HT1080 (cell line): ENCODE measurements at places on chromosomes 7 and 10. TPM values are rescaled to one million over a fixed set of nuclear protein-coding genes. Genes with fewer than 3 reads are reported as not detected.
A peak's percentile ranks its signal among the peaks of the same experiment; 100 is the strongest.

The KCND2 gene
- not detected in 2 replicates for total RNA-seq

The MALRD1 gene
- total RNA-seq: not detected in 2 replicates

GRCh38 chr10:16519908-16520861, 1.5 kb downstream of the C1QL3 start:
- DNase-seq: no peak

- peak; percentile 66 for DNase-seq
These were observed 209.7 kb upstream of the TMEM196 start for GRCh38 chr7:19982841-19983835.

GRCh38 chr7:124152859-124153692, 120.2 kb upstream of the TMEM229A start:
- DNase-seq: peak; percentile 72

The RAMP3 gene
- not detected in 2 replicates for total RNA-seq

- DNase-seq: no peak
These were observed 410.4 kb upstream of the GALNT17 start for GRCh38 chr7:70721500-70721899.

DNA sequence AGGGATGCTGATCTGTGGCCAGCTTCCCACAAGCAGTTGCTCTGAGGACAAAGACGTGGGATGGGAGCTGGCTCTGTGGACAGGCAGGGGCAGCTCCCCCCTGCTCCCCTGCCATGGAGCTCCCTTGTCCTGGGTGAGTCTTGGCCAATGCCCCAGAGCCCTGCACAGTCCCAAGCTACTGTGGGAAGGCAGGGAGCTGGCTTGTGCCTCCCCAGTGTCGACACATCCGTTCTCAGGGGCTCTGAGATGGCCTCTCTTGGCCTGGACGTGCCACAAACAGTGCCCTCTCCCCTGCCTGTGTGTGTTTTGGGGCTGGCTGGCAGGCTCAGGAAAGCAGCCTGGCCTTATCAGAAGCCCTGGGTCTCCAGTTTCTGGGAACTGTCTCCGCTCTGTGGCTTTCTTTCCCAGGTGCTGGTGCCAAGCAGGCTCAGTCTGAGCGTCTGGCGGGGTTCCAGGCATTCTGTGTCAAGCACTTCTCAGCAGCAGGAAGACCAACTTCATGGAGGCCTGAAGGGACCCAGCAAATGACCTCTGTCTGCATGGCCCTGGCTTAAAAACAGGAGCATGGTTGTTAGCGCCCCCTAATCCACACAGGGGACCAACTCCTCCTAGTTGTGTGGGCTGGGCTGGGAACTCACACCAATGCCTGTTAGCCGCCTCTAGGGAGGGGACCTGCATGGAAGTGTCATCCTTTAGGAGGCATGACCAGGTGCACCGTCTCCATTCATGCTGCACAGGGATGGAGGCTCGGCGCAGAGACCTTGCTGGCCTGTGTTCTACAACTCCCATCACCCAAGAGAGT, 375.2 kb downstream of the RPS24 start:
- peak; percentile 32 for DNase-seq

GRCh38 chr7:152984421-152984820, 224.9 kb downstream of the ACTR3B start:
- DNase-seq: no peak

The SNX10 gene
- total RNA-seq: 3.2 and 3.8 TPM in 2 replicates

GRCh38 chr10:31686599-31686998, 242.0 kb downstream of the ARHGAP12 start:
- no peak for DNase-seq

- peak; percentile 52 for DNase-seq
These were observed 566 bp downstream of the ZNF789 start for GRCh38 chr7:99473315-99473596.

The SPDYE16 gene
- total RNA-seq: not detected in 2 replicates

The MEIG1 gene
- not detected in 2 replicates for total RNA-seq

GRCh38 chr7:13850185-13850752, 139.2 kb downstream of the ETV1 start:
- peak; percentile 99 for DNase-seq

GRCh38 chr10:126580873-126581647, 89.4 kb downstream of the C10orf90 start:
- DNase-seq: no peak

- peak; percentile 13 for DNase-seq
These were observed 374.8 kb upstream of the AKR1E2 start for GRCh38 chr10:4450981-4451908.

The HYAL4 gene
- total RNA-seq: 0.13 TPM in 1 of 2 replicates, not detected in the other

The SH2D4B gene
- 0.05 TPM in 1 of 2 replicates, not detected in the other for total RNA-seq

DNA sequence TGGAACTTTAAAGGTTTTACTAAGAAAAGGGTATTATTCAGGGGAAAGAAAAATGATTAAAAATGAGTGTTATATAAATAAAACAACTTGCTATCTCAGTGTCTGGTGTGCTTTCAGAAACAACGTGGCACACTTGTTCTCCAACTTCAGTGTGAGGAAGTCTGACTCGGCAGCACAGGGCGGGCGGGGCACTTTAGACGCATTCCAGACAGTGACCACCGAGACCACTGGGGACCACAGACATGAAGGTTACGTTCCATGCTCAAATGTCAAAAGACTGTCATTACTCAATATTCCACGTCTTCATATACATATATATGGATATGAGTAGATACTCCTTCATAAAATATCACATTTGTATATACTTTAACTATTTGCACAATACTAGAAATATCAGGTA, 87.0 kb downstream of the LARP4B start:
- peak; percentile 67 for DNase-seq

- no peak for DNase-seq
These were observed 135.5 kb downstream of the USP6NL start for GRCh38 chr10:11475831-11476434.

- peak; percentile 54 for DNase-seq
These were observed 6.8 kb downstream of the ARL5B start for GRCh38 chr10:18665815-18666558.

The HTR7 gene
- 16.8 and 19.4 TPM in 2 replicates for total RNA-seq

- DNase-seq: no peak
These were observed 111.8 kb upstream of the RSU1 start for GRCh38 chr10:16929069-16929468.

DNA sequence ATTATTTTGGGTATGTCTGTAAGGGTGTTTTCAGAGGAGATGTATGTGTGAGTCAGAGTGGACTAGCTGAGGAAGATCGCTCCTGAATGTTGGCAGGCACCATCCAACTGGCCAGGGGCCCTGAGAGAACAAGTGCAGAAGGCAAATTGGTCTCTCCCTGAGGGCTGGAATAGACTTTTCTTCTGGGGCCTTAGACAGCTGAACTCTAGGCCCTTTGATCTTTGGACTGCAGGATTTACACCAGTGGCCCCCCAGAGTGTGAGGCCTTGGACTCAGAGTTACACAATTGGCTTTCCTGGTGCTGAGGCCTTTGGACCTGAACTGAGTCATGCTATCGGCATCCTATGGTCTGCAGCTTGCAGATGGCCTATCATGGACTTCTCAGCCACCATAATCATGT, 217.2 kb downstream of the REEP3 start:
- peak; percentile 80 for DNase-seq

- DNase-seq: no peak
These were observed 29.5 kb downstream of the WASL start for GRCh38 chr7:123719197-123719721.

The MSANTD7 gene
- 25.9 and 26.1 TPM in 2 replicates for total RNA-seq

- no peak for DNase-seq
These were observed 11.0 kb upstream of the ZNF22 start for GRCh38 chr10:44989597-44990301.

DNA sequence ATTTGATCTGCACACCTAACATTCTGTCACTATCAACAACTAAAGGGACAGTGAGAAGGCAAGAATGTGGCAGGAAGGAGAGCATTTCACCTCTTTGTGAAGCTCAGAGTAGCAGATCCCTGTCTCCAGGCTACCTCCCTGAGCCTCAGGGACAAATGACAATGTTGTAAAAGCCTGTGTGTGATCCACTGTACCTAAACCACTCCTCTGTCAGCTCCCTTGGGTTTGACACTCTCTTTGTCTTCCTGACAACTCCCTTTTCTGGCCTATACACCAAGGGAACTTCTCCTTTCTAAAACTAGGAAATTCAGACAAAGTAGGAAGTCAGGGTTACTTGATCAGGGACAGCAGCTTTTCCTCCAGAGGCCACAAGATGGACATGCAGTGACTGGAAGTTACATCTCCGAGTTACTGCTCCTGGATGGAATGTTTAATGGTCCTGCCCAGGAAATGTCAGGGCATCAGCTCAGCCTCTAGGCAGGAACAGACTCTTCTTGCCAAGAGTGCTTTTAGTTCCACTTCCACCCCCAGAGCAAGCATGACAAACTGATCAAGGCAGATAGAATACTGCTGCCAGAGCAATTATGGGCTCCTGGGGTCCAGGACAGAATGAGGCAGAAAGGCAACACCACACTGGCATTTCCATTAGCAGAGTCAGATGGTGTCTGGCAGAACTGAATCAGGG, 1014.5 kb upstream of the LRRTM3 start:
- DNase-seq: peak; percentile 8

DNA sequence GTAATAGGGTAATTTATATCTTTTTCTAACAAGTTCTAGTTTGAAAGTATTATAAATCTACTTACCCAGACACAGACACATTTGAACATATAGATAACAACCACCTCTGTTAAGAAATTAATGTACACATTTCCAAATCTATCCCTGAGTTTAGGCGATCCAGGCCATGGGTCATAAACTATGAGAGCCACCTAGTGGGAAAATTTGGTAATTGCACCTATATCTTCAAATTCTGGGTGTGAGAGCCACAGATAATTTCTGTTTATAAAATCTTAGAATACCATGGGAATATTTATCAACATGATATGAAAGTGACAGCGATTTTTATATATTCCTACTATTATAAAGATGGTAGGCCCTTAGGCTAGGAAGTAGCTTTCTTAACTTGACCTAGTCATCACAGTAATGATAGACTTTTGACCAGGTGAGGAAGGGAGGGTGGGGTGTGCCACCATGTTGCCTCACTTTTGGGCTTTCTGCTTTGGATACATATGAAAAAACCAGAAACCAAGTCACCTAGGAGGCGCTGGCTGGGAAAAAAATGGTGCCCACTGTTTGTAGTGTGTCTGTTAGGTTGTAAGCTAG, 8.0 kb upstream of the EPHA1 start:
- DNase-seq: peak; percentile 37

GRCh38 chr10:114379631-114380041, 24.7 kb downstream of the AFAP1L2 start:
- DNase-seq: peak; percentile 25

GRCh38 chr7:105250706-105251105, 138.0 kb downstream of the SRPK2 start:
- DNase-seq: no peak

The NKX2-3 gene
- total RNA-seq: not detected in 2 replicates

The ATOH7 gene
- total RNA-seq: not detected in 2 replicates

The ACTR1A gene
- 111 and 124 TPM in 2 replicates for total RNA-seq

The CYP2C19 gene
- total RNA-seq: not detected in 2 replicates

- DNase-seq: no peak
These were observed 19.6 kb upstream of the CDCA7L start for GRCh38 chr7:21965291-21965690.

The ATG9B gene
- not detected in 2 replicates for total RNA-seq

The NXPH1 gene
- not detected in 2 replicates for total RNA-seq

DNA sequence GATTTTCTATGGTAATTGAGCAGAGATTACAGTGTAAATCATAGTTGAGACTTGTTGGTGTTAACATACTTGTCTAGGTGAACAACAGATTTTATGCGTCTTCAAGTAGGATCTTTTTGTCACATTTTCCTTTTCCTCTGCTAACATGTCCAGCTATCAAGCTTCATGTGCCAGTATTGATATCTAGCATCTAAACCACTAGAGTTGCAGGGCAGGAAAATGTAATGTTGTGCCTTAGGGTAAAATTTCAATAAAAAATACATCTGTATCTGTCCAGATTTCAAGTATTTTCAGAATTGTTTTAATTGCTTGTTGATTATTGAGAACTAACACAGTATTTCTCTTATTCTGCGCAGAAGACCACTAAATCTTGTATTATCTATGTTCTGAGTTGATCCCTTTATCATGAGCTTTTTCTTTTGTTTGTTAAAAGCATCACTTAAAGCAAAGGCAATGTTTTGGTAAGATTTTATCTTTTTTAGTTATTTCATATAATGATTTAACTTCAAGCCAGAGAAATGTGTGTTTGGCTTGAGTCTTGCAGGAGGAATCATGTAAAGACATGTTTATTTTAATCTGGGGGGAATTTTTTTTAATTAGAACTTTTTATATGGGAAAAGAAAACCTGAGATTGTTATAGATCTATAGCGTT, 16.5 kb downstream of the BICC1 start:
- no peak for DNase-seq

- DNase-seq: no peak
These were observed 2.4 kb downstream of the OTUD1 start for GRCh38 chr10:23441251-23441650.

DNA sequence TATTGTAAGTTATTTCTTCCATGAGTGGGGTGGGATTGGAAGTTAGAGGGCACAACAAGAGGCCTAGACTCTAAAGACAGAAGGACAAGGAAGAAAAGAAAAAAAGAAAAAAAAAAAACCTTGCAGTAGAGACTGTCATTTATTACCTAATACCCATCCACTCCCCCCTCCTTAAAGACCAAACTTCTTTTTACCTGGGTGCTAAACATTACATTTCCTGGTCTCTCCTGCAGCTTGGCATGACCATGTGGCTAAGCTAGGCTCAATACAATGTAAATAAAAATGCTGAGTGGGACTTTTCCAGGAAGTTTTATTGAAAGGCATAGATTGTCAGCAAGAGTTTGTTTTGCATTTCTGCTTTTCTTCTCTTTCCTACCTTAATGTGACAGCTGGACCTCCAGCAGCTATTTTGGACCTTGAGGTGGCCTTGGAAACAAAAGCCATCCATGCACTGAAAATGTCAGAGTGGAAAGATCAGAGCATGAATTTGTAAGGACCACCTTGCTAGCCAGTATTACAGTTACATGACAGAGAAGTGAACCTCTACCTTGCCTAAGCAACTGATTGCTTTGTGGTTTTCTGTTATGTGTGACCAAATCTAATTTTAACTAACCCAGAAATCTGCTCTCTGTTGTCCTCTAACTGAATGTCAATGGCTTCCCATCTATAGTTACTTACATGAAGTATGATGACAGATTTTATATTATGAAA, 81.3 kb upstream of the SFMBT2 start:
- no peak for DNase-seq

DNA sequence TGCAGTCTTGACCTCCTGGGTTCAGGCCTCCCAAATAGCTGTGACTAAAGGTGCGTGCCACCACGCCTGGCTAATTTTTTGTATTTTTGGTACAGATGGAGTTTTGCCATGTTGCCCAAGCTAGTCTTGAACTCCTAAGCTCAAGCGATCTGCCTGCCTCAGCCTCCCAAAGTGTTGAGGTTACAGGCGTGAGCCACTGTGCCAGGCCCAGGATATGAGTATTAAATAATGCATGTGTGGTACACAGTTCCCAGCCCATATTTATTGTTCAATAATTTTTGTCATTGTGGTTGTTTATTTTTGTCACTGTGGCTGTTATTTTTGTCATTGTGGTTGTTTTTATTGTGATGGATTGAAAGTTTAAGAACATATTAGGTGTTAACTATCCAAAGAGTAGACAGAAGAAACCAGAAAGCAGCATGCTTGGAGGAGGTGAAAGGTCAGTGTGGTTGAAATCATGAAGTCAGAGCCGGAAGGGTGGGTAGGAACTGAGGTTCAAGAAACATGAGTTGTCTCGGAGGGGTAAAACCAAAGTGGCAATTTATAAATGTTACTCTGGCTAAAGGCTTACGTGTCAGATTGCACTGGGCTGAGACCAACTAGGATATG, 45.0 kb downstream of the MRC1 start:
- peak; percentile 40 for DNase-seq

- no peak for DNase-seq
These were observed 453.5 kb downstream of the TYW1 start for GRCh38 chr7:67450171-67450570.
